ENCODE measurements at places on chromosomes 6 and 20.
A peak's percentile ranks its signal among the peaks of the same experiment; 100 is the strongest.

- H3K4me3 ChIP-seq, result no peak overlapping the region
- H3K36me3 ChIP-seq, result no peaks in the 10 kb centered on the region
- H3K27me3 ChIP-seq, result no peaks in the 10 kb centered on the region
- no peak overlapping the region for H3K27ac ChIP-seq
These were observed 62.8 kb upstream of the LRRC1 start for GRCh38 chr6:53731866-53732636.

GRCh38 chr6:5723841-5724691 is 282.7 kb downstream of the NRN1 start:
- no peak overlapping the region for H3K27ac ChIP-seq
- H3K36me3 ChIP-seq, result no peaks in the 10 kb centered on the region
- no peak for DNase-seq
- no peaks in the 10 kb centered on the region for H3K27me3 ChIP-seq
- H3K4me1 ChIP-seq, result no peaks in the 10 kb centered on the region
- no peak overlapping the region for H3K4me3 ChIP-seq

GRCh38 chr6:90653750-90654149 is 66.9 kb upstream of the MAP3K7 start:
- no peak overlapping the region for H3K4me3 ChIP-seq
- H3K27ac ChIP-seq, result no peak overlapping the region
- no peaks in the 10 kb centered on the region for H3K27me3 ChIP-seq
- no peaks in the 10 kb centered on the region for H3K36me3 ChIP-seq

- no peaks in the 10 kb centered on the region for H3K36me3 ChIP-seq
- no peak overlapping the region for H3K27ac ChIP-seq
- no peaks in the 10 kb centered on the region for H3K4me1 ChIP-seq
- no peak overlapping the region for H3K4me3 ChIP-seq
- DNase-seq, result no peak
These were observed 7.1 kb upstream of the SPO11 start for GRCh38 chr20:57322476-57322875.

GRCh38 chr6:143128681-143129015 is 68.0 kb downstream of the AIG1 start:
- H3K27ac ChIP-seq, result no peak overlapping the region
- no peak for DNase-seq
- H3K36me3 ChIP-seq, result no peaks in the 10 kb centered on the region
- H3K4me1 ChIP-seq, result no peaks in the 10 kb centered on the region
- no peak overlapping the region for H3K4me3 ChIP-seq

- H3K27me3 ChIP-seq, result no peaks in the 10 kb centered on the region
- H3K4me3 ChIP-seq, result no peak overlapping the region
- no peak overlapping the region for H3K27ac ChIP-seq
- H3K4me1 ChIP-seq, result peaks cover 8% of the 10 kb centered on the region
These were observed 192.8 kb downstream of the LY86 start for GRCh38 chr6:6781172-6781872.

GRCh38 chr6:134161041-134161440 is 108.6 kb upstream of the SLC2A12 start:
- H3K27ac ChIP-seq, result no peak overlapping the region
- no peak for DNase-seq
- H3K36me3 ChIP-seq, result no peaks in the 10 kb centered on the region
- H3K4me3 ChIP-seq, result no peak overlapping the region
- no peaks in the 10 kb centered on the region for H3K4me1 ChIP-seq
- no peaks in the 10 kb centered on the region for H3K27me3 ChIP-seq

- no peaks in the 10 kb centered on the region for H3K27me3 ChIP-seq
- H3K4me1 ChIP-seq, result peaks cover 36% of the 10 kb centered on the region
- DNase-seq, result no peak
- H3K4me3 ChIP-seq, result peak overlapping the region; percentile 65
- H3K27ac ChIP-seq, result no peak overlapping the region
These were observed 158.8 kb downstream of the DTNBP1 start for GRCh38 chr6:15504040-15504495.

DNA sequence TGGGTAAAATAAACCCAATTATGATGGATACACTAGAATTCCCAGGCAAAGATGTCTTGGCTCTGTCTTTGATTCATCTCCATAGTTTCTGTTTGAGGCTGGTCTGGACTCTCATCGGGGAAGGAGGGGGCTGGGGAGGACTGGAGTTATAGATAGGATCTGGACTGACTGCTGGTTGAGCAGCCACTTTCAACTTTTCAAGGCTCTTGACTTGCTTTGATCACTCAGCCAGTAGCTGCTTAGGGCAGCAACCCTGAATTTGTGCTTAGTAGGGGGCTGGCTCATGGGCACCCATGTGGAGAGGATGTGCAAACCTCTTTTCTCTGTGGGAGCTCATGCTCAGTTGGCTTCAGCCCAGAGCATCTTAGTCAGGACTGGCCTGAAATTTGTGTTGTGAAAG is 114.0 kb upstream of the NEDD9 start:
- no peak overlapping the region for H3K4me3 ChIP-seq
- no peaks in the 10 kb centered on the region for H3K36me3 ChIP-seq
- no peaks in the 10 kb centered on the region for H3K4me1 ChIP-seq
- H3K27me3 ChIP-seq, result no peaks in the 10 kb centered on the region

DNA sequence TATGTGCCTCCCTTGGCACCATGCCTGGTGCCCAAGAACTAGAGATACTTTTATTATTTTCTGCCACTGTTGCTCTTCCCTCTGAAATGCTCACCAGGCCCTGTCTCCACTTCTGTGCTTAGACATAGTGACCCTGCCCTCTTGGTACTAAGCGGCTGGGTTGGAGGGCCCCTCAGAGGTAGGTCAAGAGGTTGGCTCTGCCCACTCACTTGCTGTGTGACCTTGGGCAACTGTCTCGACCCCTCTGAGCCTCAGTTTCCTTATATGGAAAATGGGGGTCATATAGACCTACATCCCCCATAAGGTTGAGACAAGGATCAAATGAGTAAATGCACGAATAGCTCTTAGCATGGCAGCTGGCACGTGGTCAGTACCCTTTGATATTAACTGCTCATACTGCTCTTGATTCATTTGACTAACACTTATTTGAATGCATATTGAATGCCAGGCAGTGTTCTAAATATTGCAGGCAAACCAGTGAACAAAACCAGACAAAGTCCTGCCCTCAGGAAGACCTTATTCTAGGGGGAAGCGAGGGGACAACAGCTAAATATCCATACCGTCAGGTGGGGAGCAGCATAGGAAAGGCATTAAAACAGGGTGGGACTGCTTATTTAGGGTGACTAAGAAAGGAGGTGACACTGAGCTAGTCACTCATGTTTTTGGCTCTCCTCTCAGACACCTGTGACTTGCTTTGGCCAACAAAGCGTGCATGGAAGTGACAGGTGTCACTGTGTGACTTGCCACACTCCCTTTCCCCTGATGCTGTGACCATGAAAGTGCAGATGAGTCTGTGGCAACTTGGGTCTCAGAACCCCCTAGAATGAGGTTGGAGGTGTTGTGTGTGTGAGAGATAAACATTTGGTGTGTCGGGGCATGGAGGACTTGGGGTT is 14.3 kb upstream of the SPO11 start:
- no peaks in the 10 kb centered on the region for H3K4me1 ChIP-seq
- no peak overlapping the region for H3K27ac ChIP-seq
- no peak overlapping the region for H3K4me3 ChIP-seq
- H3K36me3 ChIP-seq, result no peaks in the 10 kb centered on the region
- no peaks in the 10 kb centered on the region for H3K27me3 ChIP-seq

GRCh38 chr20:54110457-54110856 is 40.1 kb upstream of the BCAS1 start:
- H3K36me3 ChIP-seq, result no peaks in the 10 kb centered on the region
- H3K27ac ChIP-seq, result no peak overlapping the region
- H3K27me3 ChIP-seq, result no peaks in the 10 kb centered on the region
- H3K4me1 ChIP-seq, result no peaks in the 10 kb centered on the region
- DNase-seq, result no peak
- H3K4me3 ChIP-seq, result no peak overlapping the region

DNA sequence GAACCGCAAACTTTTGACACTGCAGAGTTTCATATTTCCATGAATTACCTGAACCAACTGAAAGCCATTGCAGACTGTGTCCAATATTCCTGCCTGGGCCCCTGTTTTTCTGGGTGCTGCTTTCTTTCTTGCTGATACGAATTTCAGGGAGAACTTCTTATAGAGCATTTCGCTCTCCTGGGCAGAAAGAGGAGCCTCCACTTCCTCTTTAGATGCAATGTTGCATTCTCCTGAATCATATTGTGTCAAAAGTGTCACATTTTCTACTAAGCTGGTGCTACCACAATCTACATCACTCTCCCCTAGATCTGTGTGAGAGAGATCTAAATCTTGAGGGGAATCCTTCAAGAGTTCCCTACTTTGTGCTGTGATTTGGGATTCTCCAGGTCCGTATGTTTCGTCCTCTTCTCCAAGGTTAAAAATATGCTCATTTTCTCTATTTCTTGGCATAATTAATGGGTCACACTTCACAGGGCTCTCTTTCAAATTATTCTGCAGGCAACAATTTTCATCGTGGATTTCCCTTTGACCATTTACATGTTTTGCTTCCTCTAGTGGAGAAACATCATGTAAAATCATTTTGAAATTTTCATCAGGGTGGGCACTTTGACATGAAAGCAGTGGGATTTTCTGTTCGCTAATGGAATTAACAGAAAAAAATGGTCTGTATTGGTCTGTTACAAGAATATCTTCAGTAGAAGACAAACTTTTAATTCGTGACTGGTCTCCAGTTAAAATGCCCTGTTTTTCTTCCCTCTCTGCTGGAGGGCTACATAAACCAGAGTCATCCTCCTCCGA is 102.3 kb downstream of the DST start:
- H3K36me3 ChIP-seq, result peaks cover 10% of the 10 kb centered on the region
- peak overlapping the region; percentile 76 for H3K4me3 ChIP-seq
- no peak for DNase-seq
- peaks cover 33% of the 10 kb centered on the region for H3K4me1 ChIP-seq
- no peaks in the 10 kb centered on the region for H3K27me3 ChIP-seq
- H3K27ac ChIP-seq, result peak overlapping the region; percentile 84

DNA sequence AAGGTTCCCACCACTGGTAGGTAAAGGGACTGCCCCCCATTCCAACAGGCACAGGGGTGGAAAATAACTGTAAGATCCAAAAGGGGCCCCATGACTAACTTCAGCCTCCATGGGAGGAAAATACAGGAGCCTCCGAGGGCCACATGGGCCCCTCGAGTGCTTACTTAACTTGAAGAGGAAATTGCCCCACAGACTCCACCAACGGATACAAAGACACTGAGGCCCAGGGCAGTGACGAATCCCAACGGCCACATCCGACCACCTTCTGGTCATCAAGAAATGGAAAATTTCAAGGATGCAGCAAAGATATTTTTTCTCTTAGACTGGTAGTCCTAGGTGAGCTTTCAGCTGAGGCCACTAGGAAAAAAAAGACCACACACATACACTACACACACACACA is 116.0 kb upstream of the MRPS10 start:
- no peaks in the 10 kb centered on the region for H3K36me3 ChIP-seq
- no peak overlapping the region for H3K4me3 ChIP-seq
- H3K4me1 ChIP-seq, result peaks cover 6% of the 10 kb centered on the region
- DNase-seq, result no peak
- H3K27ac ChIP-seq, result no peak overlapping the region
- H3K27me3 ChIP-seq, result no peaks in the 10 kb centered on the region

DNA sequence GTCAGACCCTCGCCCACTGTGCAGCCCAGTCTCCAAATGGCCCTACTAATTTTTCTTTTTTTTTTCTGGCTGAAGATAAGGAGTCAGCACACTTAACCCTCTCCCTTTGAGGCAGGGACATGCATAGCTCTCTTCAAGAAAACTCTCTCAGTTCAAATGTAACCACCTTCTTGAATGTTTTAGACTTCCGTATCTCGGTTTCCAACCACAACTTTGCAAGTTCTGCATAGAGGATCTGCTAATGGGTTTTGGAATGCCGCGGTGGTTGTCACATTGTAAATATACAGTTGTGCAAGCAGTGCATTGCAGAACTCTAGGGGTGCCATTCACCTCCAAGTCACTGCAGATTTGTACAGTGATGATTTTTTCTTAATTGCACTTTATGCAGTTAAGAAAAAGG is 59.4 kb upstream of the SLC35B3 start:
- no peaks in the 10 kb centered on the region for H3K27me3 ChIP-seq
- no peaks in the 10 kb centered on the region for H3K36me3 ChIP-seq
- no peak overlapping the region for H3K27ac ChIP-seq
- no peaks in the 10 kb centered on the region for H3K4me1 ChIP-seq
- no peak overlapping the region for H3K4me3 ChIP-seq

DNA sequence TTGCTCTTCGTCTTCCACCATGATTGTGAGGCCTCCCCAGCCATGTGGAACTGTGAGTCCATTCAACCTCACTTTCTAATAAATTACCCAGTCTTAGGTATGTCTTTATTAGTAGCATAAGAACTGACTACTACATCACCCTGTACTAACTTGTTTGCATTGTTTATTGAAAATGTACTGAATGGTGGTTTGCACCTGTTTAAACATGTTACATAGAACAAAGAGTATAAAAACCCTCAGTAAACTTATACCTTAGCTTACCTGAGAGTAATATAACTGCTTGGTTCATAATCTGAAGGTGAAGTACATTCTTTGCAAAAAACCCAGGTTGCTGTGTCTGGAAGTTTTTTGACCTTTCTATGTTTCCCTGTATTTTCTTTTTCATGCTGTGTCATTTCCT is 777.8 kb downstream of the TBC1D32 start:
- H3K36me3 ChIP-seq, result no peaks in the 10 kb centered on the region
- no peak overlapping the region for H3K27ac ChIP-seq
- H3K4me1 ChIP-seq, result no peaks in the 10 kb centered on the region
- H3K27me3 ChIP-seq, result no peaks in the 10 kb centered on the region
- no peak for DNase-seq

- H3K27ac ChIP-seq, result peak overlapping the region; percentile 96
- no peaks in the 10 kb centered on the region for H3K27me3 ChIP-seq
- DNase-seq, result no peak
- no peaks in the 10 kb centered on the region for H3K4me1 ChIP-seq
- peak overlapping the region; percentile 76 for H3K4me3 ChIP-seq
- H3K36me3 ChIP-seq, result no peaks in the 10 kb centered on the region
These were observed 8.2 kb upstream of the TBX18 start for GRCh38 chr6:84772428-84773132.

DNA sequence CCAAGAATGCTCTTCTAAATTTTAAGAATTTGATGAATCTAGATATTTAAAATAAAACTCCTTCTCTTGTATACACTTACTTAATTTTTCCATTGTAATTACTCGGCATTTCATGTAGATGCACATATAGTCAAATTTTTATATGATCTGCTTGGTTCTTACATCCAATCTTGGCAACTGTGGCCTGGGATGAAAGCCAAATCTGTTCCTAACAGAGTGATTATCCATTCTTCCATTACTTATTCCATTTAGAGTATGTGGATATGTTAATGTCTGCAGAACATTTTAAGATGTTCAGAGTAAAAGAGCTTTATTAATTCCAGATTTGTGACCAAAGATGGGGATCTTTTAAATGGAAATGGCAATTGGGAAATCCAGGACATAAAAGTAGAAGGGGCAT is 144.1 kb upstream of the PDE7B start:
- no peaks in the 10 kb centered on the region for H3K36me3 ChIP-seq
- no peak overlapping the region for H3K27ac ChIP-seq
- no peaks in the 10 kb centered on the region for H3K27me3 ChIP-seq

Data from thoracic aorta (tissue), 2 donors.